GM23248 (cell line): ENCODE measurements at places on chromosomes 5 and 9.

- DNase-seq, result no peak
- H3K4me1 ChIP-seq, result peaks cover 59% of the 10 kb centered on the region
- H3K27me3 ChIP-seq, result no peaks in the 10 kb centered on the region
- H3K36me3 ChIP-seq, result peaks cover 45% of the 10 kb centered on the region
- no peak overlapping the region for H3K4me3 ChIP-seq
- H3K27ac ChIP-seq, result peak overlapping the region; percentile 85
Measured at GRCh38 chr9:95060234-95060633, 257.3 kb downstream of the FANCC start.

- no peak for DNase-seq
- no peaks in the 10 kb centered on the region for H3K4me1 ChIP-seq
- no peaks in the 10 kb centered on the region for H3K36me3 ChIP-seq
- H3K27me3 ChIP-seq, result peaks cover 52% of the 10 kb centered on the region
- no peak overlapping the region for H3K27ac ChIP-seq
Measured at GRCh38 chr9:135348788-135349150, 130.8 kb upstream of the PPP1R26 start.

DNA sequence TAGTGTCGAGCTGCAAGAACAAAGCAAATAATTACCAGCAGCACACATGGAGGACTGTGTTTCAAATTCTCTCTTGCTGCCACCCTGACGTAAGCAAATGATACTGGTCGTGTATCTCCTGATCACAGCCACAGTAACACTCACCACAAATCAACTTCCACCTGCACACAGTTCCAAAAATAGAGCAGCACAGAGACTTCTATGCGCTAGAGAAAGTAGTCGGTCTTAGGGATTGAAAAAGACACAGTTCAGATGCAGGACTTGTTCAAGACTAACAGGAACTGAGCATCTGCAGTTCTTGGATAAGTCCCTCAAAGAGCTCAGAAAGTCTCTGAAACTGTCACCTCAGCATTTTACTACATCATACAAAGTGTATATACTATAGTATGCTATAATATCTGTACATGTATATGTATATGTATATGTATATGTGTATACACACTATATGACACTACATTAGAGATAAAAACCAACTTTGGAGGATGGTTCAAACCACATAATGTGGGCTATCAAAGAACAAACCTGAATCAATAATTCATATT, 279.0 kb downstream of the GLIS3 start:
- H3K27me3 ChIP-seq, result no peaks in the 10 kb centered on the region
- H3K4me3 ChIP-seq, result no peak overlapping the region
- H3K36me3 ChIP-seq, result no peaks in the 10 kb centered on the region
- H3K4me1 ChIP-seq, result 0 out of 2 replicates have a peak, but pooled peaks cover 4% of the 10 kb centered on the region
- H3K27ac ChIP-seq, result no peak overlapping the region
- no peak for DNase-seq

DNA sequence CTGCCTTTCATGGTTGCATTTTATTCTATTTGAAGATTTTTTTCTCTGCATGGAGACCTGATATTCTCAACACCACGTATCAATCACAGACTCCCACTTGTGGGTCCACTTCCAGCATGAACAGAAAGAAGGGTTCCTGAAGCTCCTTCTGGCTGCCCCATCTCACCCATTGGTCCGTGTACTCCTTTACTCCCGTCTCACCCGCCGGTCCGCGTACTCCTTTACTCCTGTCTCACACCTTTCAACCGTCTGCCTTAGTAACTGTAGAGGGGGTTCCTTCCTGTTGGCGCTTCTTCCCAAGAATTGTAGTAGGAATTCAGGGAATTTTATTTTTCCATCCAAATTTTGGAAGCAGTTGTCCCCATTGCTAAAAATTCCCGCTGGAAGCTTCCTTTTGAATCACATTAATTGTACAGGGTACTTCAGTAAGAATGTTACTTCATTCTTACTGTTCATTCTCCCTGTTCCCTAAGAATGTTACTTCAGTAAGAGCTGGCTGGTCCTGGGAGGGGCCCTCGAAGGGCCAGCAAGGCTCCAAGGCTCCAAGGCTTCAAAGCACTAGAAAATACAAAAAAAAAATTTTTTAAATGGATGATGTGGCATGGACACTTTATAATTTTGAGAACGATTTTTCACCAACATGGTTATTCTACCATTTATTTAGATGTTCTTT, 3.9 kb upstream of the LPCAT1 start:
- no peak overlapping the region for H3K4me3 ChIP-seq
- H3K4me1 ChIP-seq, result peaks cover 4% of the 10 kb centered on the region; the same call in 1 of the 2 replicates
- no peak for DNase-seq
- H3K36me3 ChIP-seq, result no peaks in the 10 kb centered on the region
- no peaks in the 10 kb centered on the region for H3K27me3 ChIP-seq

- H3K36me3 ChIP-seq, result peaks cover 12% of the 10 kb centered on the region
- peaks cover 11% of the 10 kb centered on the region; the same call in 1 of the 2 replicates for H3K4me1 ChIP-seq
- H3K27ac ChIP-seq, result peak overlapping the region; percentile 80
- peak overlapping the region; percentile 96 for H3K4me3 ChIP-seq
Measured at GRCh38 chr5:140690376-140690932, 716 bp downstream of the HARS1 start.

- H3K27me3 ChIP-seq, result no peaks in the 10 kb centered on the region
- H3K4me3 ChIP-seq, result no peak overlapping the region
- no peaks in the 10 kb centered on the region; the same call in 1 of the 2 replicates for H3K4me1 ChIP-seq
- DNase-seq, result no peak
Measured at GRCh38 chr9:107698779-107699178, 209.2 kb upstream of the KLF4 start.

GRCh38 chr5:51821697-51822096, 438.4 kb downstream of the ISL1 start:
- DNase-seq, result no peak
- no peaks in the 10 kb centered on the region for H3K4me1 ChIP-seq
- H3K4me3 ChIP-seq, result no peak overlapping the region
- no peak overlapping the region for H3K27ac ChIP-seq
